ENCODE measurements at places on chromosomes 3 and 15.
A peak's percentile ranks its signal among the peaks of the same experiment; 100 is the strongest.

DNA sequence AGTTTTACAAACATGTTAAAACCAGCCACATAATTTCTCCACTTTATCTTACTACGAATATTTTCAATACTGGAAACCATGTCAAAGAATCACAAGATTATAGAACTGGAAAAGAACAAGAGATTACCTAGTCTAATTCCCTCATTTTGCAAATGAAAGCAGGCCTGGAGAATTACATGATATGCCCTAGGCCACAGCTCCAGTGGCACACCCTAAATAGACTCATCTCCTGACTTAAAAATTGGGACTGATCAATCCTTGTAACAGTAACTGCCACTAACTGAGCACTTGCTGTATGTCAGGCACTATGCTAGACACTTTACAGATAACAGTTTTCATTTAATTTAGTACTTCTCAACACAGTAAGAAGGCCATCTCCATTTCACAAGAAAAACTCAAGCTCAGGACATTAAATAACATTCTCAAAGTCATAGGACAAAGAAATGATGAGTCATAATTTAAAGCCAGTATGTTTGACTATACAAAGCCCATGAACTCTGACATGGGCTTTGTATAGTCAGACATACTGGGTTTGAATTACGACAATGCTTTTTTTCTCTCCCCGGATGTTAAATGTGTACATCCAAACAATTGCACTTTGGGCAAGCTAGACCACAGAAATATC lies 9.4 kb downstream of the IGSF11 start:
- DNase-seq, result no peak

GRCh38 chr3:141432904-141433303 lies 53.9 kb upstream of the RASA2 start:
- DNase-seq, result no peak

- no peak for DNase-seq
Observed at GRCh38 chr3:161148832-161149475, 43.8 kb upstream of the B3GALNT1 start.

GRCh38 chr15:85988741-85989140 lies 90.9 kb upstream of the AGBL1 start:
- DNase-seq, result no peak

- no peak for DNase-seq
Observed at GRCh38 chr3:150917951-150918350, 12.7 kb upstream of the MINDY4B start.

- DNase-seq, result no peak
Observed at GRCh38 chr3:108835101-108835500, 12.5 kb downstream of the TRAT1 start.

DNA sequence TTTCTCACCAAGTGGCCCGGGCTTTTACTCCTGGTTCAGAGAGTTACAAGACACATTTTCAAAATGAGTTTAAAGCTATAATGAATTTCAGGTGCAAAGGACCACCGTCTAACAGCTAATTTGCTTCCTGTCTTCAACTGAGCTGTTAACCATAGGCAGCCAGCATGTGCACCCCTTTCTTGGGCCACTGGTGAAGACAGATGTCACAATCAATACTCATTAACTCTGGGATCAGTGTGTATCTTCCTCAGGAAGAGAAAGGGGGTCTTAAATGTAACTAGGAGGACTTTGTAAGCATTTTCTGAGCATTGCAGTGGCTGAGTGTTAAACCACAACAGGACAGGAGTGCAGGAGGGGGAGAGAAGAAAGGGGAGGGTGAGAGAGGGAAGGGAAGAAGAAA lies 750.7 kb upstream of the CFAP20DC start:
- DNase-seq, result no peak

- no peak for DNase-seq
Observed at GRCh38 chr3:36650271-36650671, 114.1 kb downstream of the DCLK3 start.

DNA sequence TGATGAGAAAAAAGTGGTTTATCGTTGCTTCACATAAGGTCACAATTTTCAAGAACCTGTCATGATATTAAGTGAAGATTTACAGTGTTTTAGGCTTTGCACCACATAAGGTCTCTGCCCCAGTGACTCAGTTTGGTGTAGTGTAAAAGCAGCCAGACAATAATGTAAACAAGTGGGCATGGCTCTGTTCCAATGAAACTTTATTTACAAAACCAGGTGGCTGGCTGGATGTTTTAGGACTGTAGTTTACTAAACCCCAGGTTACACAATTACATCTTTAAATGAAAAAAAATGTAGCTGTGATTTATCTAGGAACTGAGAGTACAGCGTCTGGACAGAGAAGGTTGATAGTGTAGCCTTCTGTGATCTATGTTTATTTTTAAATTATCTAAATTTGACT lies 9.7 kb upstream of the FBXL22 start:
- DNase-seq, result no peak

- DNase-seq, result no peak
Observed at GRCh38 chr15:77749998-77750540, 117.4 kb upstream of the LINGO1 start.

DNA sequence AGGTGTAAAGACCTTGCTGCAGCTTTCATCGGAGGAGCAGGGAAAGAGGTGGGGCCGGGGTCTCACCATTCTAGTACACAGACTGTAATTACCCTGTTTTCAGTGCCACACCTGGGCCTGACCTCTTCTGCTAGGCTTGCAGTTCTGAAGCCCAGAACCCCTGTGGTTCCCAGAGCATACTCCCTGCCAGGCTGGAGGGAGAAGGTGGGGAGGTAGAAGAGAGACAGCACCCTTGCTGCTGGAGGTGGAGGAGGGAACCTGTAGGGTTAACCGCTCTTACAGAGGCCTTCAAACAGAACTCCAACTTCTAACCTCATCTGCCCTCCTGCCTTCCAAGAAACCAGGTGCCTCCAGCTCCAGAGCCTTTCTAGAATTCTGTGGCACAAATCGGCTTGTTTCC lies 27.0 kb downstream of the PCOLCE2 start:
- no peak for DNase-seq

- no peak for DNase-seq
Observed at GRCh38 chr3:52532838-52533622, 627 bp downstream of the NT5DC2 start.

DNA sequence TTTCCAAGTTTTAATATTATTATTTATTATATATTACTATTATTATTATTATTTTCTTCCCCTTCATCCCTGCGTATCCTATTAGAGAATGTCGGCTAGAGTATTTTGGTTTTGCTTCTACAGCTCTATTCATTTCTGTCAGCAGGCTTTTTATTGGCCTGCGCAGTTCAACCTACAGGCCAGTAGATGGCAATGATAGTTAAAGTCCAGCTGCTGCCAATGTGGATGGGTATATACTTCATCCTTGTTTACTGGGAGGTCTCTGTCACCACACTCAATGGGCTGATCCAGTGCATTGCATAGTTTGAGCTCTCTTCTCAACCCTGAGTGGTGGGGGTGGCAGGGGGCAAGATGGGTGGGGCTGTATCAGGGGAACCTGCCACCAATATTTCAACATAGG lies 799.8 kb downstream of the NSUN3 start:
- DNase-seq, result no peak

DNA sequence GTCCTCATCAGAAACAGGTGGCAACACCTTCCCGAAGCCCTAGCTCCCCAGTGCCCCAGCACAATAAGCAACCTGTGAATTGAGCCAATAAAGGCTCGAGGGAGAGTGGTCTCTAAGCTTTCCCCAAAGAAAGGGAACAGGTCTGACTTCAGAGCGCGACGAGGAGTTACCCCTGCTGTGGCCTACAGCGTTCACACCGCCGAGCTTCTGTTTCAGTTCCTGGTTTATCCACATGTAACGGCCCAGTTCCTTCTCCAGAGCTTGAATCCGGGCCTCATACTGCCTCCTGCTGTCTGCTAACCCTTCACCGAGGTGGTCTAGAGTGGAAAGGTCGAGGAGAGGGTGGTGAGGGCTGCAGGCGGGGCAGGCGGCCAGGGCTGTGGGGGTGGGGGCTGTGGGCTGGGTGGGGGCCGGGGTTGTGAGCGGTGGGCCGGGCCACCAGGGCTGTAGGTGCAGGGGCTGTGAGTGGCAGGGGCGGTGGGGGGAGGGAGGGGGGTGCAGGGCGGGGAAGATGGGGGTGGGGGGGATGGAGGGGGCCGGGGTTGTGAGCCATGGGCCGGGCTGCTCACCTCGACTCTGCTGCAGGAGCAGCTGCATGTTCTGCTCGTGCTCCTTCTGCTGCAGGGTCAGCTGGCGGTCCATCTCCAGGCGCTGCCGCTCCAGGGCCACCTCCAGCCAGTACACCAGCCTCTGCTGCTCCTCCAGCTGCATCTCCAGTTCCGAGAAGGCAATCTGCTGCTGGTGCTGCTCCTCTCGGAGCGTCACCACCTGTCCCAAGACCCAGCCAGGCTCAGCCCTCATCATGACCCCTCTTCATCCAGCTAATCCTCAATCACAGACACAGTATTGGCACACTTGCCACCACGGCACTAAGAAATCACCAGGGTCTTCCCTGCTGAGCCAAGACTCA lies 26.2 kb downstream of the KIF7 start:
- DNase-seq, result no peak

GRCh38 chr3:99953596-99953995 lies 135.9 kb downstream of the CMSS1 start:
- DNase-seq, result no peak

- DNase-seq, result no peak
Observed at GRCh38 chr15:62404194-62404985, 239.3 kb upstream of the C2CD4B start.

GRCh38 chr3:161020256-161020655 lies 84.9 kb downstream of the B3GALNT1 start:
- no peak for DNase-seq

- no peak for DNase-seq
Observed at GRCh38 chr3:171347301-171348039, 112.7 kb downstream of the TNIK start.

- no peak for DNase-seq
Observed at GRCh38 chr3:122969585-122970469, 57.7 kb downstream of the SEMA5B start.

- DNase-seq, result no peak
Observed at GRCh38 chr3:126125781-126126251, 41.9 kb upstream of the SLC41A3 start.

DNA sequence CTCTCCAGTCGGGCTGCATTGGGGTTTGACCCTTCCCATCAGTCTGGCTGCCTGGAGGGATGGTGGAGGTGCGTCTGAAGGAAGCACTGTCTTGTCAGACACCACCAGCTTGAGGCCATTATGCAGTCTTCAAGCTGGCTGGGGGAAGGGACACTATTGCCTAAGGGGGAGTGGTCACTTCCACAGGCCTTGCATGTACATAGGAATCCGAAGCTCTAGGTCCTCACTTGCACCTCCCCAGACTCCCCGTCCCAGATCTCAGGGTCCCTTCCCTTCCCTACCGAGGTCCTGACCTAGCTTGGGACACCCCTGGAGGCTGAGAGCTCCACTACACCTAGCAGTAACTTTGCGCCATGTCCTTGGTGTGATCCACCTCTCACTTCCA lies 48.6 kb upstream of the KLF13 start:
- DNase-seq, result no peak

DNA sequence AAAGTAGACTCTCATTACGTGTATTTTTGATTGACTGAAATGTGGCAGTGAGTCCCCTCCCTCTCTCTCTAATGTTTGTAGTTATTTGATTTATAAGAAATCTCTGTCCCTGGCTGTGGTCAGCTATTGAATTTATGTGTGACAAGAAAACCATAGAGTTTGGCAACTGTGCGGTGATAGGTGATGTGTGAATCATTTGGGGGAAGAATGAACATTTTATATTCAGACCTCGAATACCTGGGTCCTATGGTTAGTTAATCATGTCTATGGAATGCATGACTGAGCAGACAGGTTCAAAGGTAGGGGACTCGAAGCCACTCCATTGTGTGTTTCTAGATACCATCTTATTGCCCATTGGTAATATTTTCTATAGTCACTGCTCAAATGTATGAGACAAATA lies 712.1 kb downstream of the MECOM start:
- no peak for DNase-seq

- no peak for DNase-seq
Observed at GRCh38 chr3:193902607-193903511, 233.1 kb upstream of the HES1 start.

GRCh38 chr3:18901571-18901970 lies 246.7 kb upstream of the KCNH8 start:
- no peak for DNase-seq

DNA sequence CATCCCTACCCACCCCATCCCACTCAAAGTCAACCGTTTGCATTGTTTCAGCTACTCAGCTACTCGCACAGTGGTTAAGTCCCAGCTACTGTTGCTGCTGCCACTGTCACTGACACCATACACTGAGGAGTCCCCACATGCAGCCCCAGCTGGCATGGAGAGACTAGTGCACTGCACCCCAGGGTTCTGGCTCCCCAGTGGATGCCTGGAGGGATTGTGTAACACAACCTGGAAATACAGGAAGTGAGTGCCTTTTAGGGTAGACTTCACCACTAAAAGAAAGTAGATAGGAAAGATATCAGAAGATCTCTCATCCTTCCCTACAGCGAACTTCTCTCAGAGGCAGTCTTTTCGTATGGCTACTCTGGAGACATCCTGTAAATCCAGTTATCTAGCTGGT lies 169.2 kb upstream of the STRIT1 start:
- no peak for DNase-seq

- DNase-seq, result peak; percentile 85
Observed at GRCh38 chr3:71444028-71444860, 139.3 kb downstream of the FOXP1 start.

DNA sequence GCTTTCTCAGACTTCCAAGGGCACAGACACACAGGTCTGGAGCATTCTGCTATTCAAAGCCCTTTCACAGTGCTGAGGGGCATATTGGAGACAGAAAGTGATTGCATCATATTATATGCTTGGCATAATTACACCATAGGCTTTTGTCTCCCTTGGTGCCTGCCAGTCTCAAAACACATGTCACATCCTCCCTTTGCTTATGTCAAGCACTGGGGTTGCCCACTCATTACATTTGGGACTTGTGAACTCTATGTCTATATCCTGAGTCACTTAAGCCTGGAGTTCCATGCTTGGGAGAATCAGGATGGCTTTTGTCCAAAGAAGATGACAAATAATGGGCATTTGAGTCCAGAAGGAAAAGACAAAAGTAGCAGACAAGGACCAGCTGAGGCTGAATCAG lies 12.3 kb upstream of the PDZRN3 start:
- DNase-seq, result no peak

DNA sequence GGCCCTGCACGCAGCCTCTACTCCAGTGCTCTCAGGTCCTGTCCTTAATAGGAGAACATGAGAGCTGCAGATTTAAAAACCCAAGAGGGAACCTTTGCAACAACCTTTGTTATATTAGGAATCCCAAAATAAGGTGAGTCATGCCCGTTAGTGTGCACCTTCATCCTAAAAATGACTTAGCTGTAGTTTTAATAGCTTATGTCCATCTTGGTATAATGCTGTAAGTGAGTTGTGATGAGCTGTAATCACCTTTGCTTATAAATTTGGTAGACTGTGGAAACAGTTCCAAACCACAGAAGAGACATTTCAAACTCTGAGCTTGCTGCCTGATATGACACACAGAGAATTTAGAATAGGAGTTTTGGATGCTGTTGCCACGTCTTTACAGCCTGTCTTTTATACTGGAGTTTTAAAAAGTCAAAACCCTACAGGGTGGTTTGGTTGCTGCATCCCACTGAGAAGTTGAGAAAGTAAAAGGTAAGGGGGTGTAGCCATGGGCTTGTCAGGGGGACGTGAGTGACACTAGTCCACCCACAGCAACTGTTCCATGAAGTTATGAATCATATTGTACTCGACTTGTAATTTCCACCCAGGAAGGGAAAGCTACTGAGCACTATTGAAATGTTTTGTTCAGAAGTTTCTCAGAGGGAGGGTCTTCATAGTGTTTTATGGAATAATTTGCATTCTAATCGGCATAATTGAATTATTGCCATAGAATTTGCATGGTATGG lies 27.4 kb upstream of the CD47 start:
- no peak for DNase-seq

- DNase-seq, result no peak
Observed at GRCh38 chr3:20380295-20380694, 194.3 kb upstream of the SGO1 start.

Measured in T-cell (primary cell).